ENCODE measurements at places on chromosomes 3 and 15.
A peak's percentile ranks its signal among the peaks of the same experiment; 100 is the strongest.

GRCh38 chr3:44442596-44443309, 34.7 kb downstream of the ZNF445 start:
- no peak for DNase-seq

DNA sequence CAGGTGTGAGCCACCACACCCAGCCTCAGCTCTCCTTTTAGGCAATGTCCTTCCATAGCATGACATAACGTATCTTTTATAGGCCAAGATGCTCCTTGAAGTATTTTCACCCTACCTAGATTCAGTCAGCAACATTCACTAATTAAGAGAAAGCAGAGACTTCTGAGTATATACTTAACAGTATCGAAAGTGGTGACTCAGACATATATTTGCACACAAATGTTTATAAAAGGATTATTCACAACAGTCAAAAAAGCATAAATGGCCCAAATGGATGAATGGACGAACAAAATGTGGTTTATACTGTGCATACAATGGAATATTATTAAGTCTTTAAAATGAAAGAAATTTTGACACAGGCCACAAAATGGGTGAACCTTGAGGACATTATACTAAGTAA, 108.6 kb downstream of the ZNF385D start:
- no peak for DNase-seq

- DNase-seq: no peak
These were observed 53.6 kb upstream of the UBE2E1 start for GRCh38 chr3:23752126-23752525.

GRCh38 chr3:136885357-136886213, 23.6 kb downstream of the NCK1 start:
- DNase-seq: no peak

DNA sequence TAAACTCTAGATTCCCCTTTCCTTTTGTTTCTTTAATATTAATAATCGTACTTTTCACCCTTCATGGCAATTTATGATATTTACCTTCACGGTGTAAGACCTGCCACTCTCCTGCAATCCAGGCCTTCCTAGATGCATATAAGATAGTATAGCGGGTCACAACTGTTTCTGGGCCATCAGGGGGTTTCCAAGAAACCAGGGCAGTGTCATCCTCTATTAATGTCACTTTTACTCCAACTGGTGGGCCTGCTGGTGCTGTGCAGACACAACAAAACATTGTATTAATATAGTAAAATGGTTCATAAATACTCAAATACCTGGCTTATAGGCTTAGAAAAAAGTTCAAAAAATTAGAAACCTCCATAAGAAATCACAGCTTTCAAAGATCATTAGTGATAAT, 48.9 kb upstream of the PYGO1 start:
- no peak for DNase-seq

DNA sequence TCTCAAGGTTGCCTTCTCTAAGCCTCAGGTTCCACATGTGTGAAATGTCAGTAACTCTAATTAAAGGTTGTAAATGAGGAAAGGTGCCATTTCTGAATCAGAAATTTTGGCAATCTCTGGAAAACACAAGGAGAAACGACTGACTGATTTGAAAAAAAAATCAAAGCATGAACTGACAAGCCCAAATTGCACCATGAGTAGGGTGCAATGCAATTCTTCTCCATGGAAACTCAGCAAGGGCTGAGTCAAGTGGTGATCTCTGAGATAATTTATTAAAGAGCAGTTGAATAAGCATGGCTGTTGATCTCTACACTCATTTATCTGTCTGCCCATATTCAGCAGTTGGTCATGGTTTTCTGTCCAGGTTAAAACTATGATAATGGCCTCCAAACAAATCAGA, 201.6 kb upstream of the CMC1 start:
- DNase-seq: no peak

DNA sequence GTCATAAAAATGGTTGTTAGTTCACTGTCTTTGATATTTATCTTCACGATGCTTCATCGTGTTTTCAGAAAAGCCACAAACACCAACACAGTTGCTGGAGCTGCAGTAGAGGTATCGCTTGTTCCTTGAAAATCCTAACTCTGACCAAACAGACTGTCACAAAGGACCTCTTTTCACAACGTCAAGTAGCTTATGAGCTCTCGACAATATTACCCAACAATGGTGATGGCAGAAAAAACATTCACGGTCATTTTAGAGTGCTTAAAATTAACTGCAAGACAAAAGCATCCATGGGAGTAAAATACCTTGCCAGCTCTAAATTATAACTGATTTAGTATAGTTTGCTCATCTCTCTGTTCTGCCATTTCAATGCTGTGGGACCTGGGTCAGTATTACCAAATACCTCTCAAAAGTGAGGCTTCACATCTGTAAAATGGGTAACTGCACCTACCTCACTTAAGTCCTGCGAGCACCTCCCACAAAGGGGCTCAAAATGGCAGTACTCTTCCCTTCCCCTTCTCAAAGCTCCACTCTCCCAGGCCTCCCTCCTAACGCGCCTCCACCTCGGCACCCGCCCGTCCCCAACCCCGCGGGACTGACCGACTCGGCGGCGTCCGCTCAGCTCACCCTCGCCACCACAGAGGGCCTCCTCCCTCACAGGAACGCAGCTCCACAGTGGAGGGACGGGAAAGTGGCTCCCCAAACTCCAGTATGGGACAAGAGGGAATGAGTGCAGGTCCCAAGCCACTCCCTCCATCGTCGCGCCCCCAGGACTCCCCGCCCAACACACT, 546 bp downstream of the TRIM59 start:
- no peak for DNase-seq

GRCh38 chr3:13419505-13420044, 547 bp downstream of the NUP210 start:
- DNase-seq: peak; percentile 50

DNA sequence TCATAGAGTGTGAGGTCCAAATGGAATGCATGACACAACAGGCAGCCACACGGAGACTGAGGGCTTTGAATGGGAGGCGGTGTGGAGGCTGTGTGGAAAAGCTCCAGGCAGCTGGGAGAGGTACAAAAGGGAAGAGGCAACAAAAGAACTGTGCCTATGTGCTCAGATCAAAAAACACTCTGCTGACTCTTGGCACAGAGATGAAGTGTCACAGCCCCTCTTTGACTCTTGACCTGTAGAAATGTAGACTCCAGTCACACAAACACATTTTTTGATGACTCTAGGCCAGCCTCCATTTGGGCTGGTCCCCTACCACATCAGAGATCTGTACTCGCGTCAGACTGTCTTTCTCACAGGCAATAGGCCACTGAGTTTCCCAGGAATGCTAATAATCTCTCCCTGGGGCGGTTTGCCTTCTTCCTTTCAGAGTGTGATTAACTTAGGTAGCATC, 456.0 kb downstream of the TUSC7 start:
- DNase-seq: no peak

DNA sequence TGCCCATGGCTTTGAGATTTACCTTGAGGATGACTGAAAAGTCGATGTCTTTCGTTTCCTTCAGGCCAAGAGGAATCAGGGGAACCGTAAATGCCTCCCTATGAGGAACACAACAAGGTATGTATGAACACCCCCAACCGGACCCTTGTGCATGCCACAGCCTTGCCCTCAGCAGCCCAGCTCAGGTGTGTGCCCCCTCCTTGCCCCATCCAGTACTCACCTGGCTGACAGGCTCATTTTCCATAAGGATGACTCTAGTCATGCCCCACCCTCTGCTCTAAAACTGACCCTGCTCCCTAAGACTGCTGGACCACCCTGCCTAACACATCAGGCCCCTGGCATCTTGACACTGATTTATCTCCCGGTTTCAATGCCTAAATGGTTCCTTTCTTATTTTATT, 270.0 kb downstream of the GOLGA6L6 start:
- DNase-seq: no peak

Measured in CD4-positive, alpha-beta T cell (primary cell).